COLO829 (cell line): ENCODE measurements at places on chromosomes 16 and 17.

DNA sequence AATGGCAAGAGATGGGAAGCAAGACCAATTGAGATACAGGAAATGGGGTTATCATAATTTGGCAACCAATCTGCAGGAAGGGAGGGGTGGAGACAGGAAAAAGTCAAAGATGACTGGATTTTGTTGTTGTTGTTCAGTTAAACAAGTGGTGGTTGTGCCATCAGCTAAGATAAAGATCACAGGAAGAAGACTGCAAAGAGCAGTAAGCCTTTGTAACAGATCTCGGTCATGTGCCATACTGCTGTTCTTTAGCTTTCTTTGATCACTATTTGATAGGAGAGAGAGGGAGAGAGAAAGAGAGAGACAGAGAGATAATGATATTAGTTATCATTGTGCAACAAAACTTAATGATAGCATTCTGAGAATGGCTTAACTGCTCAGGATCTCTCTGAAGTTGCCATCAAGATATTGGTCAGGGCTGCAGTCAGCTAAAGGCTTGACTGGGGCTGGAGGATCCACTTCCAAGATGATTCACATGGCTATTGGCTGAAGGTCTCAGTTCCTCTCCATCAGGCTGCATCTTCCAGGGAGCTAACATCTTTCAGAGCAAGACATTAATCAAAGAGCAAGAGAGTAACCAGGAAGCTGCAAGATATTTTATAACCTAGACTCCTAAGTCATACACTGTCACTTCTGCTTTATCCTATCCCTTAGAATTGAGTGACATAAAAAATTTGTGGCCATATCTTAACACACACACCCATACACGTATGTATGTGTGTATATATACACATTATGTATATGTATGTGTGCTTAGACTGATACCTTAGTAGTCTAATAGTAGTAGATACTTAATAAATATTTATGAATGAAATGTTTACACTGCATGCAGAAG lies 405.0 kb downstream of the SHISA9 start:
- DNase-seq: no peak

DNA sequence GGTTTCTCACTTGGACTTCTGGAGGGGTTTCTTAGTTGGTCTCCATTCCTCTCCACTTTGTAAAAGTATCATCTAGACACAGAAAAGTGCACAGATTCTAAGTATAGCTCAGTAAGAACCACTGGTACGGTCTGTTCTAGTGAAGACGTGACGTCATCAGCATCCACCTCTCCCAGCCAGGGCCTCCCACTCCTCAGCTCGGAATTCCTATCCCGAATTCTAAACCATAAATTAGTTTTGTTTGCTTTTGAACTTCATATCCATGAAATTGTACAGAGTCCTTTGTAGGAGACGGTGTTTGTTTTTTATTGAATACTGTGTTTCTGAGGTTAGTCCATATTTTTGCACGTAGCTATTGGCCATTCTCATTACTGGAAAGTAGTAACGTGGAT lies 25.5 kb downstream of the FOXK2 start:
- DNase-seq: no peak

DNA sequence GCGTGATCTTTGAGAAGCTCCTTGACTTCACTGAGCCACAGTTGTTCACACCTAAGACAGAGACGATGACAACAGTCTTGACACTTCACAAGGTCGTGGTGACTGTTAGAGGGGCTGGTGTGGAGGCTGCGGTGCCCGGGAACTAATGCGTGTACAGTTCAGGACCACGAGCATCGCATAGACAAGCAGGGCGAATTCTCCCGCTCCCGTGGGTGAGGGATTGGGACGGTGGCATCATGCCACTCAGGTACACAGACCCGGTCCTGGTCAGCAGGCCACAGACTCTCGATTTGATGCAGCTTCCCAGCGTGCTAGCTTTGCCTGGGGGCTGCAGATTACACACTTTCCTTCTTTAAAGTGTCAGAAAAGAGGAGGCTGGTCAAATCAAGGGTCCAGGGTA lies 24.7 kb downstream of the CEP295NL start:
- no peak for DNase-seq

DNA sequence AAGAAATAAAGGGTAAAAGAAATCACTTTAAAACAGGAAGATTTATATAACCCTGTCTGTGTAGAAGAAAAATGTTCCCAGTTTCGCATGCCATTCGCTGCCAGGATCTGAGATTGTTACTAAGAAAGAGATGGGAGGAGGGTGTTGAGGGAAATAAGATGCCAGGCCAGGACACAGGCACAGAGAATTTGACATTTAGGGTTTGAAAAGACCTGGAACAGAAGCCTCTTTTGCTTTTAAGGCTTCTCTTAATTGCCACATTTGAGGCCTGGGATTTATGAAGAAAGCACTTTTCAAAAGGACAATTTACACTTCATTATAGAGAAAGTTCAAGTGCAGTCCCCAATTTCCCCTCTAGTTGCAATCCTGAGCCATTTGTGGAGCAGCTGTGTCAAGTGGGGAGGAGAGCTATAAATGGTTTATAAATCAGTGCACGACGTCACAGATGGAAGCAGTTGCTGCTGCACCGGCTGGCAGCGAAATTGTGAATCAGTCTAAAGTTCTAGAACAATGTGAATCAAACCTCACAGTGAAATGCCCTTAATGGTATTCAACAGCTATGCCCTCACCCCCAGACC lies 26.5 kb upstream of the C16orf87 start:
- DNase-seq: peak; percentile 25

- no peak for DNase-seq
Measured at GRCh38 chr17:51107778-51108177, 12.9 kb downstream of the SPAG9 start.

DNA sequence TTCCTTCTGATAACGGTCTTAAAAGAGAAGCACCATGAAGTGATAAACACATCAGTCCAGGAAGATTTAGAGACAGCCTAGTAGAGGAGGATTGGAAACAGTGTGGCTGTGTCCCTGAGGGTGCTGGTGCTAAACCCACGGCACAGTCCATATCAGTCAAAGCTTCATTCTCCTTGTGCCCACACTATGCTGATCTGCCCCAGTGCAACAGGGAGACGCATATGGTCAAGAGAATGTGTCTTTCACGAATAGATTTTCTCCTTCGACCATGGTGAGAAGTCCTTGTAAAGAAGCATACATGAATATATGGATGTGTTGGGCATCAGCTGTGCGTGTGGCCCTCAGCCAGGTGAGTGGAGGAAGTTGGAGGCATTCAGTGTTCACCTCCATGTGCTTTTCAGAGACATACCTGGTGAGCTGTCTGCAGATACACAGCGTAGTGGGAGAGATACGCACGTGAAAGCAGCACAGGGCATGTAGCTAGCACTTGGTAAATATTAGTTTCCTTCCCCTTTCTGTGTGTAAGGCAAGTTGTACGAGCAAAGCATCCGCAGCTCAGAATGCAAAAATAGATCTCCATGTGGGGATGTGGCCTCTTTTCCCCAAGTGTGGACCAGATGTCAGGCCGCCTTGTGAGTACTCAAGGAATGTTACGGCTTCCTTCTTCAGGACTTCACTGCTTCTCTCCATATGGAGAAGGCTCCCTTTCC lies 29.4 kb downstream of the HLF start:
- DNase-seq: no peak

DNA sequence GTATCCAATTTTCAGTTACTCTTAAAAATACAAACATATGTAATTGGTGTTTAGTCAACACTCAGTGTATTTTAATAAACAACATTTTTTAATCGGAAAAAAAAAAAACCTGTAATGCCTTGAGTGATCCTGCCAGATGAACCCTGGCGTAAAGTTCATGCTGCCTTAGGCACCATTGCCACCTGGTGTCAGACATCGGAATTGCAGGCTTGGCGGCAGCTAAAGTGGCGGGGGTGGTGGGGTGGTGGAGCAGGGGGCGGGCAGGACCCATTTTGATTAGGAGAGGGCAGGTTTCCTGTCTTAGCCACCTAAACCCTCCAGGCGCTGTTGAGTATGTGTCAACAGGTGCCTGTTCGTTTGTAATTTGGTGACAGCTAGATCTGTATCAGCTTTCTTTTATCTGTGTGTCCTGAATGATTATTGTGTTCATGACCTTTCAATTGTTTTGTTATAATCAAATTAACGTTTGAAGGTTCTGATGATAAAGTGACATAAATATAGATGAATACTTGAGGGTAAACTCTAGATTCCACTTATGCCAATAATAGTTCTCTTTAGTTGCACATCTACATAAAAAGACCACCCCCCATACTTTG lies 588.7 kb downstream of the CDH13 start:
- DNase-seq: peak; percentile 44

DNA sequence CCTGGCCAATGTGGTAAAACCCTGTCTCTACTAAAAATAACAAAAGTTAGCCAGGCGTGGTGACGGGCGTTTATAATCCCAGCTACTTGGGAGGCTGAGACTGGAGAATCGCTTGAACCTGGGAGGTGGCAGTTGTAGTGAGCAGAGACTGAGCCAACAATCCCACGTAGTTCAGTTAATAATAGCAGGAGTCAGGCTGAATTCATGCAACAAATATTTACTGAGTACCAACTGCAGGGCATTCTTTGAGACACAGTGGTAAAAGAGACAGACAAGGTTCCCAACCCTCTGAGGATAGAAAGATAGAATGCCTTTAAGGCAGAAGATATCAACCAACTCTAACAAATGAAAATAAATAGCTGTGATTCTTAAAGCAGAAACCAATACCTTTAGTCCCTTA lies 39.1 kb downstream of the SPOP start:
- no peak for DNase-seq

DNA sequence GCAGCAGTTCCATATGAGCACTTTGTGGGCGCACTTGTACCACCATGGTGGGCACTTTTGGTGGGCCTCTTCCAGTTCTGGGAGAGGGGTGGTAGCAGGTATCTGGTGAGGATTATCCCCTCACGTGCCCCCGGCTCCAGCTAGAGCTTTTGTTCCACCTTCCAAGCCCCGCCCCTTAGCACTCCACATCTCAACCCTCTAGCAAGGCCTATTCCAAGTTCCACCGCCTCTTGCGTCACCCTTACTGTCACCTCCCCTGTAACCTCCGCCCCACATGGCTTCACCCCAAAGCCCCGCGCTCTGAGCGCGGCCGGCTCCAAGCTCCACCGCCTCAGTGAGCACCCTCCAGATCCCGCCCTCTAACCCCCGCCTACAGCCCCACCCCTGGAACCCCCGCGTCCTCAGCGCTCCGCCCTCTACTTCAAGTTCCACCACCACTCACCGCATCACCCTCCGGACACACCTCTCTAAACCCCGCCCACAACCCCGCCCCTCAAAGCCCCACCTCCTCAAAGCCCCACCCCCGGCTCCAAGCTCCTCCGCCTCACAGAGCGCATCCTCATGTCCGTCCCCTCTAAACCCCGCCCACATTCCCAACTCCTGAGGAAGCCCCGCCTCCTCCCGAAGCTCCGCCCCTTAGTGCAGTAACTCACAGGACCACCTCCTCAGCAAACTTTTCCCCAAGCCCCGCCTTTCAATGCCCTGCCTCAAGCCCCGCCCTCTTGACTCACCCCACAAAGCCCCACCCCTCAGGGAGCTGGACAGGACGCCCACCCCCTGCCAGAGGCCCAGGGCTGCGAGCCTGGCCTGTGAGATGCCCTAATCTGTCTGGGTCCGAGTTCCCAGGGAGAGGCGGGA lies 11.1 kb downstream of the SCN4A start:
- DNase-seq: peak; percentile 91

- no peak for DNase-seq
Measured at GRCh38 chr16:86581458-86581857, 3.1 kb downstream of the FOXL1 start.

GRCh38 chr16:12092544-12092921 lies 116.0 kb downstream of the SNX29 start:
- DNase-seq: no peak

DNA sequence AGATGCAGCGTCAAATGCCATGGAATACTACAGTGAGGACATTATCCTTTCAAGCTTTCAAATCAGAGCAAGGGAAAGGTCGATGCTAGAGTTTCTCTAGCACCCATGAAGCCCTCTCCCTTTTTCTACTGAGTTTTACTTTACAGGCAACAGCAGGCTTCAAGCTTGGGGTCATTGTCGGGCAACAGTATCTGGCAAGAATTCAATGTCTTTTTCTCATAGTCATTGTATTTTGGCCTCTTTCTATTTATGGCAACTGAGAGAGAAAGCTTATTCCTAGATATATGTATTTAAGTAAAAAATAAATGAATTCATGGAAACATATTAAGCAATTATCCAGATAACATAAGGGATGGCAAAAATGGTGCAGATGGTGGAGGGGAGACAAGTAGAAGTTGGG lies 364 bp upstream of the CETP start:
- DNase-seq: no peak

DNA sequence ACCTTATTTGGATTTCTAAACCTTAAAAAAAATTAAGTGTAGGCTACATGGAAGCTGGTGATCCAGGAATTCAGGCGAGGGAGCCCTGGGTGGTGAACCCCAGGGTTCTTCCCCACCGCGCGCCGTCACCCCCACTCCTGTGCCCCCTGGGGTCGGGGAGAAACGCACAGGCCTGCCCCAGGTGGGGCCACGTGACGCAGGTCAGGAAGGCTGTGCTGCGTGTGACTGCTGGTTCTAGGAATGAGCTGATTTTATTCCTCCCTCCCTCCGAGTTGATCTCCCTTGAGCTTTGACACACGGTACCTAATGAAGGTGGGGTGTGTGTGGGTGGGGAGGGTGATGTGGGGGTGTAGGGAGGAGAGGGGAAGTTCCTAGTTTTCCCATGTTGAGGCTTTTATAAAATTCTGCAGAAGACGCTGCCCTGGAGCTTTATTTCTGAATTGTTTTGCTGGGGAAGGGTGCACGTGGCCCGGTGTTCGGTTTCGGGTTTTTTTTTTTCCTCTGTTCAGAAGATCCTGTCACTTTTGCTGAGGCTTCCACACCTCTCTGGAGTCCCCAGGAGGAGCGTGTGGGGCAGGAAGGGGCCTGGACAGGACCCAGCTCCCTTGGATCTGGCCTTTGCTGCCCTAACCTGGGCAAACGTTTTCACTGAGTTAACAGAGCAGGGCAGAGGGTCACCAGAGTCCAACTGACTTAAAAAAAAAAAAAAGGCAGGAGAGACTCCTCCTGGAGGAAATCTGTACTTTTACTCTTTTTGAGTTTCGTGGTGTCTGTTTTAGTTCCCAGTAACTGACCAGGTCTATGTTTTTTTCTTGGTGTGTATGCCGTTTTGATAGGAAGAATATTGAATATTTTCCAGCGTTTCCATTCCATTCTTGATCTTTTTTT lies 55.8 kb upstream of the GSE1 start:
- DNase-seq: no peak
